ENCODE measurements at places on chromosomes 2 and 18.
A peak's percentile ranks its signal among the peaks of the same experiment; 100 is the strongest.

GRCh38 chr2:173002751-173003541, 72.7 kb upstream of the MAP3K20 start:
- DNase-seq, result no peak
- H3K36me3 ChIP-seq, result no peaks in the 10 kb centered on the region
- H3K4me3 ChIP-seq, result peak overlapping the region; percentile 28
- H3K27ac ChIP-seq, result no peak overlapping the region
- H3K4me1 ChIP-seq, result no peaks in the 10 kb centered on the region

GRCh38 chr2:227813562-227814353, at the start of gene CCL20:
Gene CCL20, plus strand, starts transcription at chr2:227813842. Its CDS starts 70 bp downstream, at chr2:227813912.
- no peak within 1 kb of the TSS for H3K4me3 ChIP-seq
- H3K27me3 ChIP-seq, result no peaks in the 10 kb centered on the region
- DNase-seq, result no peak

GRCh38 chr18:55381277-55381676, 206.7 kb downstream of the TCF4 start:
- no peak overlapping the region for H3K27ac ChIP-seq
- H3K4me1 ChIP-seq, result no peaks in the 10 kb centered on the region
- no peak for DNase-seq
- H3K27me3 ChIP-seq, result no peaks in the 10 kb centered on the region
- H3K36me3 ChIP-seq, result no peaks in the 10 kb centered on the region
- no peak overlapping the region for H3K4me3 ChIP-seq

- DNase-seq, result no peak
- no peak overlapping the region for H3K27ac ChIP-seq
- no peak overlapping the region for H3K4me3 ChIP-seq
- H3K27me3 ChIP-seq, result no peaks in the 10 kb centered on the region
- H3K4me1 ChIP-seq, result no peaks in the 10 kb centered on the region
- H3K36me3 ChIP-seq, result no peaks in the 10 kb centered on the region
Observed at GRCh38 chr2:203097735-203098134, 83.1 kb downstream of the NBEAL1 start.

DNA sequence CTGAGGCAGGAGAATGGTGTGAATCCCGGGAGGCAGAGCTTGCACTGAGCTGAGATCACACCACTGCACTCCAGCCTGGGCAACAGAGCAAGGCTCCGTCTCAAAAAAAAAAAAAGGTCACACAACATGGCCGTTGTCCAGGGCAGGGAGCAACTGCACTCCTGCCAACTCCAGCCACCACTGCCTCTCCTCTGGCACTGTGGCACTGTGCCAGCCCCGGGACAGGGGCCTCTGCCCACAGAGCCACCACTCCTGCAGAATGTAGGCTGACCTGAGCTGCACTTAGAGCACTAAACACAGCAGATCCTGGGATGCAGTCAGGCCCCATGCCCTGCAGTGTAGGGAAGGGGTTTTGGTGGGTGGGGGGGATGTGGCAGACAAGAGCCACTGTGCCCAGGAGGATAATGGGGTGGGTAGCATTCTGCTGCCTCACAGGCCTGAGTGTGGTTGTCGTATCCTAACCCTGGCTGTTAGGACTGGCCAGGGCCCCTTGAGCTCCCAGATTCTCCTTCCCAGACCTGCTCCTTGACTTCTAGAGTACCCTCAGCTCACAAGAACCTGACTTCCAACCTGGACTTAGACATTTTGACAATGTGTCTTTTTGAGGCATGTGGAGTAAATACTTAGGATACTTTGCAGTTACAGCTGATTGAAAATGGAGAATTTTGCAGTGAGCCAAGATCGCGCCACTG, 69.4 kb upstream of the SH3RF3 start:
- no peak for DNase-seq
- no peak overlapping the region for H3K27ac ChIP-seq
- H3K27me3 ChIP-seq, result no peaks in the 10 kb centered on the region
- no peak overlapping the region for H3K4me3 ChIP-seq
- no peaks in the 10 kb centered on the region for H3K4me1 ChIP-seq

GRCh38 chr18:36499938-36500337, 202.4 kb downstream of the FHOD3 start:
- no peaks in the 10 kb centered on the region for H3K4me1 ChIP-seq
- no peaks in the 10 kb centered on the region for H3K27me3 ChIP-seq
- DNase-seq, result no peak
- H3K27ac ChIP-seq, result no peak overlapping the region
- no peaks in the 10 kb centered on the region for H3K36me3 ChIP-seq

DNA sequence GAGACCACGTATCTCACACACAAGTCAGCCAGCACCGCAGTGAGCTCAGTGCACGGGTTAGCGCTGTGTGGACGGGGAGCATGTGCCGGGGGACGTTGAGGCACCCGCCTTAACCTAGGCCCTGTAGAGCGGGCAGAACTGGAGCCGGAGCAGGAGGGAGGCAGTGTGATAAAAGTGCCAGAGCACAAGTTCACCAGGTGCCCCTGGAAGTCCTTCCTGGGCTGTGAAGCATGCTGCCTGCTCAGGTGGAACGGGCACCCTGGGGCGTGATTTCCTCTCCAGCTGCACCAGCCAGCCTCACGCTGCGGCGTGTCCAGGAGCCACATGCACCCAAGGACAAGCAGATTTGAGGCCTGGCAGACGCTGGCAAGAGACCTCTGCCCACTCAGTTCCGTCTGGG, 50.3 kb downstream of the ITGB1BP1 start:
- H3K4me1 ChIP-seq, result peaks cover 10% of the 10 kb centered on the region
- H3K36me3 ChIP-seq, result peaks cover 2% of the 10 kb centered on the region
- H3K27ac ChIP-seq, result no peak overlapping the region
- no peaks in the 10 kb centered on the region for H3K27me3 ChIP-seq
- DNase-seq, result no peak

GRCh38 chr2:80335411-80335810, 30.9 kb upstream of the LRRTM1 start:
- H3K4me1 ChIP-seq, result no peaks in the 10 kb centered on the region
- H3K4me3 ChIP-seq, result no peak overlapping the region
- H3K36me3 ChIP-seq, result no peaks in the 10 kb centered on the region
- DNase-seq, result no peak

DNA sequence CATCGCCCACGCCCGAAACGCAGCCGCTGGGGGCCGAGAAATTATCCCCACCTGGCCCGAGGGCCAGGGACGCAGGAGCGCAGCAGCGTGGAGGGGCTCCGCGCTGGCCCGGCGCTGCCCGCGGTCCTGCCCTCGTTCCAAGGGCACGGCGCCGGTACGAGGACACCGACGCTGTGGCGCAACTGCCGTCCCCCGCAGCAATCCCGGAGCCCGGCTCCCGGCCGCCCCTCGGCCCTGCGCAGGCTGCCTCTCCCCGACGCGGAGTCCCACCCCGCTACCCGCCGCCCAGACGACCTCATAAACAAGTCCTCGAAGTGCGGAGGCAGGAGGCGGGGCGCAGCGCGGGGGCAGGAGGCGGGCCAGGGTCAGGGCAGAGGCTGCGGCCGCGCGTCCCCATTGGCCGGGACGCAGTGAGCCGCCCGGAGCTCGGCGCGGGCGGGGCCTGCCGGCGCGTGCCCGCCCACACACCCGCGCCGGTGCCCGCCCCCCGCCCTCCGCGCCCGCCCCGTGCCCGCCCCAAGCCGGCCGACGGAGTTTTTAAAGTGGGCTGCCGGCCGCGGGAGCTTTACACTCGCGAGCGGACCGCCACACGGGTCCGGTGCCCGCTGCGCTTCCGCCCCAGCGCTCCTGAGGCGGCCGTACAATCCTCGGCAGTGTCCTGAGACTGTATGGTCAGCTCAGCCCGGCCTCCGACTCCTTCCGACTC, at the start of gene EPAS1:
Gene EPAS1 (plus strand): TSS at position 568 of the 706 bp plus-strand sequence. CDS start 505 bp downstream, outside the sequence.
- no peaks in the 10 kb centered on the region for H3K4me1 ChIP-seq
- peak; percentile 80 for DNase-seq
- H3K4me3 ChIP-seq, result peak within 1 kb of the TSS; percentile 62
- no peaks in the 10 kb centered on the region for H3K27me3 ChIP-seq

GRCh38 chr2:57891086-57891712, 155.4 kb upstream of the VRK2 start:
- no peaks in the 10 kb centered on the region for H3K36me3 ChIP-seq
- no peak overlapping the region for H3K27ac ChIP-seq
- DNase-seq, result no peak
- no peak overlapping the region for H3K4me3 ChIP-seq

GRCh38 chr18:42649331-42650035, 466.0 kb downstream of the RIT2 start:
- no peak overlapping the region for H3K27ac ChIP-seq
- H3K36me3 ChIP-seq, result no peaks in the 10 kb centered on the region
- no peaks in the 10 kb centered on the region for H3K4me1 ChIP-seq
- no peak for DNase-seq
- no peaks in the 10 kb centered on the region for H3K27me3 ChIP-seq

- H3K4me3 ChIP-seq, result no peak overlapping the region
- 0 out of 2 replicates have a peak, but pooled peaks cover 4% of the 10 kb centered on the region for H3K27me3 ChIP-seq
- no peaks in the 10 kb centered on the region for H3K4me1 ChIP-seq
- H3K27ac ChIP-seq, result no peak overlapping the region
Observed at GRCh38 chr2:151280271-151280670, 9.2 kb downstream of the NMI start.
